ENCODE measurements at places on chromosomes 12 and 14.

DNA sequence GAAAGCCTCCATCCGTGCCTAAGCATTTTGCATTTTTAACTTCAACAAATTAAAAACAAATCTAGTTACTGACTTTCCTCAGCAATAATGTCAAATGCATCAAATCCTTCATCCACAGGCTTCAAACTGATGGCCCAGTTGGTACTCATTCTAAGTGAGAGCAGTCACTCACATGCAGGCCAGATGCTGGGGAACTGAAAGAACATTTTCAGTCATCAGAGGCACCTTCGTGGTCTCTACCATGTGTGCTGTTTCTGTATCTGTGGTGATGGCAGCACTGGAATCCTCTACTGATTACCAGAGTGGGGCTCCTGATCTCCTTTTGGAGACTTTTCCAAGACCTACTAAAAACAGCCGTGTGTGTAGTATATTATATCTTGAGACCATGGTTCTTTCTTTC lies 145.2 kb downstream of the PRIMA1 start:
- DNase-seq = no peak

GRCh38 chr14:55537782-55538181 lies 42.2 kb upstream of the KTN1 start:
- no peak for DNase-seq

GRCh38 chr14:32432813-32433538 lies 103.9 kb downstream of the AKAP6 start:
- DNase-seq = no peak

DNA sequence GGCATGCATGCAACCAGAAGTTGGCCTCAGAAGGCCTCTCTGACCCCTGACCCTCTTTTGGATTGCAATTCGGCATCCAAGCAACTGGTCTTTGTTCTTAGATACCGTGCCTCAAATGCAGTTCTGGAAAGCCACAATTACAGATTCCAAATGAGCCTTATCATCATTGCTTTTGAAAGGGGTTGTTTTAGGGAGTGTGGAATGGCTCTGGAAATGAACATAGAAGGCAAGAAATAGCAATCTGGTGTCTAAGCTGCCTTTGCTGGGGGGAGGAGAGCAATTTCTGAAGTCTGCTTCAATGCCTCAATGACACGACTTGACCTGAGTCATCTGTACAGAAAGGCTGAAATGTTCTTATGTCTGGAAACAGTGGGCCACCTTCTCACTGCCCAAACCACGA lies 250.1 kb downstream of the NUAK1 start:
- peak; percentile 59 for DNase-seq

- peak; percentile 74 for DNase-seq
Measured at GRCh38 chr14:69657950-69658355, 46.6 kb downstream of the SUSD6 start.

- peak; percentile 34 for DNase-seq
Measured at GRCh38 chr12:109944561-109945359, 44.7 kb downstream of the TCHP start.

DNA sequence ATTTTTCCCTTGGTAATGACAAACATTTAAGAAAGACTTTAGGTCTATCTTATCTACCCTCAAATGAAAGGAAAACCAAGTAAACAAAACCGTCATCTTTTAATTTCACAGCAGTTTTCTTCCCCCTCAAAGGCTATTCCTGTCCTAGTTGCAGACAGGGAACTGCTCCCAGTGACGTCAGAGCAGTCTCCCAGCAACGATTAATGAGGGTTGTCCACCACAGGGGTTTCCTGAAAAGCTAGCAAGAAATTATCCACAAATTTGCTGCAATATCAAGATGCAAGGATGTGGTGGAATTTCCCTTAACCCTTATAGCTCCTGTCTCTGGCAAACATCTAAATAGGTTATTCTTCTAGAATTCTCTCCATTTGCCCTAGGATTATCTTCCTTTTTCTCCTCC lies 89.1 kb upstream of the STAC3 start:
- DNase-seq = peak; percentile 56

DNA sequence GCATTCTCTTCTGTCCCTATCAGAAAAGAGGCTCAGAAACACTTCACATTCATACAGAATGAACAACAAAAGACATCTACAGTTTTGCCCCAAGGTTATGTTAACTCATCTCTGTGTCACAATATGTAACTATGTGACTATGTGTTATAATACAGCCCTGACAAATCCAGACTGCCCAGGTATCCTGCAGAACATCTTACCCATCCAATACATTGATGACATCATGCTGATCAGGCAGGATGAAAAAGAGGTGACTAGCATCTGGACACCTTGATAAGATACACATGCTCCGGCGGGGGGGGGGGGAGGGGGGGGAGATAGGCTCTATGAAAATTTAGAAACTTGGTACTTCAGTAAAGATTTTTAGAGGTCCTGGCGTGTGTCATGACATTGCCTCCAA lies 8.3 kb upstream of the GNS start:
- no peak for DNase-seq

GRCh38 chr12:108801736-108802100 lies 55.7 kb downstream of the SSH1 start:
- DNase-seq = peak; percentile 88

DNA sequence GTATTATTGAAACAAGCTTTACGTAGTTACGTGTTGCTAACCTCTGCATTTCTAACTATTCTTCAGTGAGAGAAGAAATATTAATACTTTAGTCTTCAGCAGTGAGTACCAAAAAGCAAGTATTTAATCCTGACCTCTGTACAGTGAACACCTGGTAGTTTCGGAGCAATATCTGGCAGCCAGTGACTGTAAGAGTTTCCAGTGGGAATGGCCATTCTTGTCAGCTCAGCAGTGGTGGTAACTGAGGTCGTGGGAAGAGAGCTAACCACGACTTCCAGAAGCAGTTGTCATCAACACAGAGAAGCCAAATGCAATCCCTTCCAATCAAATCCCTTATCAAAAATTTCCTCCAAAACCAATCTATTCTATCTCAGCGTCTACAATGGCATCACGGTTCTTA lies 1500.2 kb upstream of the FLRT2 start:
- no peak for DNase-seq

- no peak for DNase-seq
Measured at GRCh38 chr14:60294411-60295069, 45.5 kb downstream of the PPM1A start.

- DNase-seq = peak; percentile 89
Measured at GRCh38 chr14:54444681-54445080, 3.5 kb upstream of the CNIH1 start.

DNA sequence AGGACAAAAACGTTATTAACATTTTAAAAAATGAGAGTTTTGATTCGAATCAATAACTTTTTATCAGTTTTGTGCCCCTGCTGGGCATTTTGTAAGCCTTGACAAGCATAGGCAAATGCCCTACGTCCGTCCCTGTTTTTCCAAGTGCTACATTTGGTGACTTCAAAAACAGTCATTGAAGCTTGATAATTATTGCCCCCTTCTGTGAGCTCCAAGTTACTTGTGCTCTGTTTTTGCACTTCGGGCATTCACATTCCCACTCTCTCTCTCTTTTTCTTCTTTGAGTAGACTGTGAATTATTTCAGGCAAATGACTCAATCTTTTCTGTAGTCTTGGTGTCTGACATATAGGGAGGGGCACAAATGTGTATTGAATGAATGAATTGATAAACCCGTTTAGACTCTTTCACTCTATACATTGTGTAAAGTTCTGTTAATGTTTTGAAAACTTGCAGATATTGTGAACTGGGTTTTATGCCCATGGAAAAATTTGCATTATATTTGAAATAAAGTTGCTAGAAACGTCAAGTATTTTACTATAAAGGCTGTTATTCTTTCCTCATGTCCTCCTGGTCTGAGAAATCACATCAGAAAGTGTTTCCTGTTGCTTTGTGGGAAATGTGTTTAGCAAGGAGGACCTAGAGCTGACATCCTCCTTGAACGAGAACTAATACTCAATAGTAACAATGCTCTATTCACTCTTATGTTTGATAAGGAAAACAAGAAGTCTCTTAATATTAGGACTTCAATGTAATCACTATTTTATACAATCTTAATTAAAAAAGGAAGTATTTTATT lies 1.4 kb downstream of the APAF1 start:
- peak; percentile 22 for DNase-seq

- no peak for DNase-seq
Measured at GRCh38 chr12:11780521-11781101, 131.1 kb downstream of the ETV6 start.

DNA sequence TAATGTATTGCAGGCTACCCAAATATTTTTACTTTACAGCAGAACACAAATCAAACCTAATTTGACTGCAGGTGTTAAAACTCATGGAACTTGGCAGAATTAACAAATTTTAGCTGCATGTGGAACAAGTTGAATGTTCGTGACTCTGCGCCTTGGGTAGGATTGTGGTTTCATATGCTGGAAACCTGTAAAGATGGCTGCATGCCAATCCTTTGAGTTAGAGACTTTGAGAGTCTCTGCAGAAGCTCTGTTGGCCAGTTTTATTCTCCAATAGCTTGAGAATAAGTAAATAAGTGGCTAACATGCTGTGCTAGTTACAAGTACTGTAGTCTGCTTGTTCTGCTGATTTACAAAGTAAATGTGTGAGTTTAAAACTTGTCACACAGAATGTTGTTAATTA lies 77.8 kb downstream of the PDE6H start:
- no peak for DNase-seq

- no peak for DNase-seq
Measured at GRCh38 chr12:8668441-8668840, 5.8 kb upstream of the MFAP5 start.

GRCh38 chr12:51642286-51642685 lies 51.3 kb downstream of the SCN8A start:
- no peak for DNase-seq

GRCh38 chr14:68426661-68427549 lies 366.0 kb downstream of the ZFP36L1 start:
- no peak for DNase-seq

DNA sequence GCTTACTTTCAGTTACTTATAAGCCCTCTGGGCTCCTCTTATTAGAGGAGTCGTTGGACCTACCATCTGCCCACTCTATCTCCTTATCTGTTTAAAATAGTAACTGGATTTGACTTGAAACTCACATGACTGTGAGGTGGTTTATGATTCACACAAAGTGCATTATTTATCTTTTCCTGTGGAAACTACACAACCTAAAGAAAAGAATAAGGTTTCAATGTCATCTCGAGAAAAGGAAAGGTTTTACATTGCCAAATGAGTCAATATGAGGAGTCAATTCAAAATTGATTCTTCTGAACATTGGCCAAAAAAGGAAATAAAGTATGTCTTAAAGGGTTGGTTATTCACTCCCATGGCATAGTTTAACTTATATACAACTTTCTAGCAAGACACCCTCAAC lies 225.0 kb upstream of the G2E3 start:
- DNase-seq = no peak

GRCh38 chr12:88805692-88806091 lies 225.4 kb upstream of the KITLG start:
- DNase-seq = peak; percentile 64

GRCh38 chr14:49228552-49228951 lies 357.6 kb downstream of the RPS29 start:
- no peak for DNase-seq

DNA sequence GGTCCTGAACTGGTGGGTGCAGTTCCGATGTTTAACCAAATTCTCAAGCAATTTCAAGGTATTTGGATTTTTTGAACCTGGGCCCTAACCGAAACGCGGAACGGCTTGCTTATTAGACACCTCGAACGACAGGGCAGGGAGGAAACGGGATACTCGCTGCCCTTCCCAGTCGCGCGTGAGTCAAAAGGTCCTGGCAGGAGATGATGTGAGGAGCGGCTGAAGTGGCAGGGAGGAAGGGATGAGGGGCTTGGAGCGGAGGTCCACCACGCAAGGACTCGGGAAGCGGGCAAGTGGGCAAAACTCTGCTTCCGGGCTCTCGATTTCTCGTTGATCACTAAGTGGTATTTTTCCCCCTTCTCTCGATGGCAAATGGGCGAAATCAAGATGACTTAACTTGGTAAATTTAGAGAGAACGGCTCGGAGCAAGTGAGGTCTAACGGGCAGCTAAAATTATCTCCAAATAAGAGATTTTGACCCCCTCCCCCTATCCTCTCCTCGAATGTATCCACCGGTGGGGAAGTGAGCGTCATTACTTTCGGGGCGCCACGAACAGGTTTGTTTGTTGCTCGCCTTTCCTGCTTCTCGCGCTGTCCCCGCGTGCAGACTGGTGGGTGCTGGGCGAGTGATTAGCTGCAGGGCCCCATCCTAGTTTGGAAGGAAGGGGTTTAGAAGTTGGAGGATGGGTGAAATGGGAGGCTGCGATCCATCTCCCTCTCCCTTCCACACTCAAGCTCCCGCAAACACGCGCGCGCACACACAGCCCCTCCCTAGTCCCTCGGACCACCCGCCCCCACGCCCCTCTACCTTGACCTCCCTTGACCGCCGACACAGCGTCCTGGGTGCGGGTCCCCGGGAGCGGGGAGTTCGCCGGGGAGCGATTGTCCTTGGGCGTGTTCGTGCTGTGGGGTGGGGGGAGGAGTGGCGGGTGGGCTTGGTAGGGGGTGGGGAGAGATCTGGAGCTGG lies 986 bp upstream of the NTF3 start:
- no peak for DNase-seq

GRCh38 chr12:17609153-17609552 lies 480.8 kb downstream of the RERGL start:
- no peak for DNase-seq

GRCh38 chr12:66035288-66035966 lies 95.1 kb downstream of the LLPH start:
- DNase-seq = peak; percentile 60

DNA sequence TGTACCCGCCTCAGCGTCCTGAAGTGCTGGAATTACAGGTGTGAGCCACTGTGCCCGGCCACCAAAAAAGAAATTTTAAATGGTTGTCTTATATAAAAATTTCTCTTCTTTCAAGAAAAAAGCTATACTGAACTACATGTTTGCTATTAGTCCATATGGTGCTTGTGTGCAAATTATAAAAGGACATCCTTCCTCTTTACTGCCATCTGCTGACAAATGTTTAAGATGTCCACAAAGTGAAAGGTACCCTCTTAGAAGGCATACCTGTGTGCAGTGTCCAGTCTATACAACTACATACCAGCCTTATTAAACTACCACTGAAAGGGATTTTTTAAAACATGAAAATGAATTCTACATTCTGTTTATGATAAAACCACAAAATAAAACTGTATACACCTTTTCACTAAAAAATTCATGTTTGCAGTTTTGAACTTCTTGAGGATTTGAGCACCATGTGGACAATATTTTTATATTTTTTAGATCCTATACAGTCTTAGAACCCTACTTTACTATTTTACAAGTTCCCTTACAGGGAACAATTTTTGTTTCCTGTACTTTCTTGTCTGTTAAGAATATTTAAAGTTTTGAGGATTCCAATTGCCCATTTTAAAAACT lies 32.8 kb upstream of the TOMM20L start:
- DNase-seq = peak; percentile 16

- no peak for DNase-seq
Measured at GRCh38 chr14:106848330-106849121, 1322.1 kb downstream of the TMEM121 start.

- DNase-seq = peak; percentile 73
Measured at GRCh38 chr12:47079981-47080724, 394 bp upstream of the AMIGO2 start.

GRCh38 chr12:85872497-85873091 lies 1.5 kb upstream of the NTS start:
- DNase-seq = peak; percentile 67

GRCh38 chr12:71214511-71215285 lies 56.9 kb upstream of the TSPAN8 start:
- DNase-seq = no peak
